ENCODE measurements at places on chromosomes 4 and X.
A peak's percentile ranks its signal among the peaks of the same experiment; 100 is the strongest.

DNA sequence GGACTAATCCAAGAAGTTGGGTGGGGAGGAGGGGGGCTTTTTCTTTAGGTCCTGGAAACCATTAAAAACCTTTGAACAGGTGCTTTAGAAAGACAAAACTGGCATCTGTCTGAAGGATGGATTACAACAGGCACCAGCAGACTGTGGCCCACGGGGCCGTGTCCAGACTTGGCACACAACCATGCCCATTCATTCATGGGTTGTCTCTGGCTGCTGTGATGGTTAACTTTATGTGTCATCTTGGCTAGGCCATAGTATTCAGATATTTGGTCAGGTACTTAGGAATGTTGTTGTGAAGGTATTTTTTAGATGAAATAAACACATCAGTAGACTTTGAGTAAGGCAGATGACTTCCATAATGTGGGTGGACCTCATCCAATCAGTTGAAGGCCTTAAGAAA is 45.5 kb downstream of the TBL1X start:
- DNase-seq, result no peak

- DNase-seq, result peak; percentile 38
These were observed at the start of gene C4orf33 for GRCh38 chr4:129095811-129096454. C4orf33 (plus strand) TSS chr4:129096152; CDS start chr4:129102611, 6,459 bp downstream.

DNA sequence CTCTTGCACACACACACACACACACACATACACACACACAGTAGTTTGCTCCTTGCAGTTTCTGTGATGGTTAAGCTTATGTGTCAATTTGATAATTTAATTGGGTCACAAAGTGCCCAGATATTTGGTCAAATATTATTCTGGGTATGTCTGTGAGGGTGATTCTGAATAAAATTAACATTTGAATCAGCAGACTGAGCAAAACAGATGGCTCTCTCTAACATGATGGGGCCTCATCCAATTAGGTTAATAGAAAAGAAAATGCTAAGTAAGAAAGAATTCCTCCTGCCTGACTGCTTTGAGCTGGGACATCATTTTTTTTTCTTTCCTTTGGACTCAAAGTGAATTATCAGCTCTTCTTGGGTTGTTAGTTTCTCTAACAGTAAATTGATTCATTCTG is 191.2 kb upstream of the INTU start:
- no peak for DNase-seq

GRCh38 chrX:109624641-109625616 is at the start of gene KCNE5:
KCNE5 (minus strand) TSS chrX:109625172; CDS start chrX:109625020, 152 bp downstream.
- no peak for DNase-seq

- DNase-seq, result no peak
These were observed 82.2 kb downstream of the ZNF330 start for GRCh38 chr4:141302924-141303323.

GRCh38 chrX:129359269-129359668 is 164.0 kb downstream of the SMARCA1 start:
- no peak for DNase-seq

DNA sequence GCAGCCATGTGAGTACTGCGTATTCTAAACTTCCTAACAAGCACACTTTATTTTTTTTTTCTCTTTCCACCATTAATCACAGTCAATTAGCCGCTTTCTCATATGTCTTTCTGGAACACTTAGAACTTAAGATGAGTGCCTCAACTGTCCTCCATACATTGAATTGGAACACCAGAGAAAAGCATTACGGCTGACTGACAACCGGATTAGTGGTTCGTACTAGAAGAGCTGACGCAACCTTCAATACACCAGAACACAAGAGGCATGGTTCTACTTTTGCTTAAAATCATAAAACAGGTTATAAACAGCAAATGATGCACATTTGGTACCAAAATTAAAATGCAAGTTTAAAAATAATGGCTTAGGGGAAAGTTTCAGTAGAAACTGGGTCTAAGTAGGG is 3.3 kb downstream of the TMEM47 start:
- DNase-seq, result no peak

DNA sequence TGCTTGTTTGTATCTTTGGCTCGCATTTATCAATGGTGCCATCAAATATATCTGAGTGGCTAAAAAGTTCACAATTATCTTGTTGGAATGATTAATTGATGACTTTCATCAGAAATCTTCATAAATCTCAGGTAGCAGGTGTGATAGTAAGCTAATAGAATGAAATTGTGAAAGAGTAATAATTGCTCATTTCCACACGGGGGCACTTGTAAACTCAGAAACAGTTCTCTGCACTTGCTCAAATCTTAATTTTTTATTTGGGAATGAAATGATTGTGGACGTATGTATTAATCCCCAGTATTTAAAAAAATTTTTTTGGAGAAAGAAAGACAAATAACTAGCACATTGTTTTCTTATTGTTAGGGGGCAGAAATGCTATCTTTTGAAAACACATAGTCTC is 132.8 kb downstream of the DTHD1 start:
- no peak for DNase-seq

DNA sequence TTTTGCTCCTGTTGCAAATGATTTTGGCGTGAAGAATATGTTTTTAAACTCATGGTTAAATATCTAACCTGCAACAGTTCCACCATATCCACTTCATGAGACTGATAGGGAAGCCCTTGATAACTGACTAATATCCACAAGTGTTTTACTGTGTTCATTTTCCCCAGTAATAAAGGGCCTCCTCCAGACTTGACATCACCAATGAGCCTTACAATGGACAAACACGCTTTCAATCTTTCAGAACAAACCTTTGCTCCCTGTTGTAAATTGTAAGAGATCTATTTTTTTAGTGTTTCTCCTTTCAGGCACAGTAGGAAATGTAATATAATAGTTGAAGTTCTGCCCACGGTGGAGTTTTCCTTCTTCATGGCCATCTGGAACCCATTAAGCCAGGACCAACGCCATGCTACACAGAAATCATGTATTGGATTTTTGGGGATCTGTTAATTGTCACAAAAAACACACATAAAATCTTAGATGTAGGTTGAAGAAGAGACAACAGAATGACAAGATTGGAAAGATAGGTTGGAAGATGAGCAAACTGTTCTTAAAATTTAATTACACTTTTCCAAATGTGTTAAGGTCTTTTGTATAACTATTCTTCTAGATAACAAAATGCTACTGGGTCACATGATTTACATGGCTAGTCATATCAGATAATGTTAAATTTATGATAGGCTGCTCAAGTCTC is 1030.1 kb downstream of the FSTL5 start:
- DNase-seq, result no peak

DNA sequence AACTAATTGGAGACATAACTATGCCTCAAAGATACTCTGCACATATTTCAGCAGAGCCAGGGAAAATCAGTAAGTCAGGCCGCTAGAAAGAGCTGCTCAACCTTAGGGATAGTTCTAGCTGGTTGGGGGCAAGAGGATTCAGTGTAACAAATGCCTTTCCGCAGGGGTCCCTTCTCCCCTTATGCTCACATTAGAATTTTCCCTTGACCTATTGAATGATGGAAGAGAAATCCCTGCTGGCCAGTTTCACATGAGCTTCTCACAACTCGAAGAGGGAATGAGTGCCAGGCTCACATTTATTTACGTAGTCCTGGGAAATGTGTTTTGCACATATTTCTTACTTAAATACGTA is 66.2 kb upstream of the USP9X start:
- DNase-seq, result no peak

DNA sequence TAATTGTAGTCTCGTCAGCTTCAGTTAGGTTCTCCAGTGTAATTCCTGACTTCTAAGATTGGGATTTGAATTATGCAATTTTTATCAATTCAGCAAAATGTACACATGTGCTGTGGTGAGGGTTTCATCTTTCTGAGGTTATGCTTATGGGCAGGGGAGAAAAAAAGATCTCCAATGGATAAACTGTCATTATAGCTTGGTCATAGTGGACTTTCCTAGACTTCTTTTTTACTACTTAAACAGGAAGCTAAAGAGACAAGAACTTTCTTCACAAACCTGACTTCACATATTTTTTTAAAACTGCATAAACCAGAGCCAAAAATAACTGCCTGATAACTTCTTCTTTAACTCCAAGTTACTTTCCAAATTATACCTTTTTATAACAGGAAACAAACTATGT is 21.7 kb upstream of the SPP1 start:
- DNase-seq, result no peak

DNA sequence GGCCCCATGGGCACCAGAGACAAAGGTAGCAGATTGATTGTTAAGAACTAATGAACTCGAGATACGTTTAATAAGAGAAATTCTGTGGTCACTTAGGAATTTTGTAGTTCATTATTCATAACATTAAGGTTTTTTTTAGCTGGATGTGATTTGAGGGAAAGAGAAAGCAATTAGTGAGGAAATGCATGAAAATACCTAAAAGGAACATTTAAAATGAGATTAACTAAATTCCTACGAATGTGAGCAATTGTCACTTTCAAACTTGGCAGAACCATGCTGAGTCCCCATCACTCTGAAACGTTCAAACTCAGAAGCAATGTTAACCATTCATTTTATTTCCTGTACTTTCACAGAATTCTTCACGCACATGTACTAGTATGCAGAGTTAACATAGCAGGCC is 5.9 kb downstream of the PRMT9 start:
- no peak for DNase-seq

GRCh38 chrX:111123606-111124179 is 27.7 kb downstream of the PAK3 start:
- no peak for DNase-seq

DNA sequence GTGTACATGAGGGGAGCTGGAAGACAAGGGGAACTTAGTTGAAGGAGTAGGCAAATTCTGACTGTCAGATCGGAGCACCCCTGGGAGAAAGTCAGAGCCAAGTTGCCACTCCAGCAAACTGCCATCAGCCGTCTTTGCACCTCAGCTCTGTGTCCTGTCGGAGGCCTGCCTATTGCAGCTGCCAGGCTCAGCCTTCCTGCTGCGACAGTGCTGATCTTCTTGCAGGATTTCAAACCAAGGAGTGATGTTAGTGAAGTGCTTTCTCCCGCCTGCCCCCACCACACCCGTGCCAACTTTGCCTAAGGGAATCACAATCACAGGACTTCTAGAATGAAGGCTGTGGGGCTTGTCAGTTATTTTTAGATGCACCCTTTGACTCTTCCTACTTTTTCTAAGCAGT is 185.3 kb downstream of the KIT start:
- DNase-seq, result no peak

DNA sequence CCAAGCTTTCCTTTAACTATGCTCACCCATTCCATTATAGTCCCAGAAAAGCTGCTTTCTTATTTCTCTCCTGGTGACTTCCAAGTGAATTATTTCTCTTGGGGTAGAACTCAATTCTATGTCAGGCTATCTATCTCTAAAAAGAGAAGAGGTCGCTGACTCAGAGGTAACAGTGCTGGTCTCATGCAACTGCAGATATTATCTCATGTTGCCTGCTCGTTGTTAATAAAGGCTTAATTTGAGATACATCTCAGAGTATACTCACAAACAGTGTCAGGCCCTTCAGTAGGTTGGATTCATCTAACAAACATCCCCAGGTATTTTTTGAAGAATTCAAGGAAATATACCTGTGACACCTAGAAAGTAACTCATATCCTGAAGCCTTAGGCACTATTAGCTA is 2.7 kb downstream of the TMEM154 start:
- no peak for DNase-seq

DNA sequence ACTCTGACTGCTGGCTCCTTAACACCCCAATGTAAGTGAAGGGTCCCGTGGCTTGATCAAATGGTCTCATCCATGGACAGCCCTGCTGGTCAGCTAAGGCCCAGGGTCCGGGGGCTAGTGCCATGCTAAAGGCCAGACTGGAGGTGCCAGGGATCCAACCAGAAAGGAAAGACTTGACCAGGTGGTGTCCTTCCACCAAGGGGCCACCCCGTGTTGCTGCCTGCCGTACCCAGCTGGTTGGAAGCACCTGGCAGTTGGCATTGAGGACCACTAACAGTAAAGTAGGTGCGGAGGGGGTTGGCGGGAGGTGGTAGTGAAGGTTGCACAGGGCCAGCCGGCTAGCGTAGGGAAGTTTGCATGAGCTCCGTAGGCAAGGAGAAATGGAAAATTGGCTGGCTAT is 1.7 kb upstream of the IL1RAPL2 start:
- no peak for DNase-seq

- DNase-seq, result no peak
These were observed 53.5 kb upstream of the PCDH10 start for GRCh38 chr4:133095591-133095990.

DNA sequence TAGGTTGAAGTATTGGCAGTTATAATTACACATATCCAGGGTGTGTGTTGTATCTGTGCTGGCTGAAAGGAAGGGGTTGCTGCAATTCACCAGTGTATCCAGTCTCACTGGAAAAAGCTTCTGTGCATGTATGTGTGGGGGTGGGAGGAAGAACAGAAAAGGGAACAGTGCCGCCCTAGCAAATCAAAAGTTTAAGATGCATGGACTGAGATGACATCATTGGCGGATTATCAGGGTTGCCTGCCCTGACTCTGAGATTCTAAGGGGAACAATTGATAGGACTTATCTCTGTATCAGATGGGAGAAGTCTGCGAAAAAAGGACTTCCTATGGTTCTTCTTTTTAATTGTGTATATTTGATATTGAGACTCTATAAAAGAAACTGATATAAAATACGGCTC is 3.5 kb downstream of the SLC25A43 start:
- DNase-seq, result no peak

- no peak for DNase-seq
These were observed 3.0 kb downstream of the PDE6B start for GRCh38 chr4:628311-628741.

GRCh38 chr4:19382993-19383756 is 868.5 kb upstream of the SLIT2 start:
- no peak for DNase-seq

- no peak for DNase-seq
These were observed 52.3 kb upstream of the LSM6 start for GRCh38 chr4:146123231-146123630.

- DNase-seq, result no peak
These were observed 181.2 kb upstream of the ETNPPL start for GRCh38 chr4:108943976-108944591.

DNA sequence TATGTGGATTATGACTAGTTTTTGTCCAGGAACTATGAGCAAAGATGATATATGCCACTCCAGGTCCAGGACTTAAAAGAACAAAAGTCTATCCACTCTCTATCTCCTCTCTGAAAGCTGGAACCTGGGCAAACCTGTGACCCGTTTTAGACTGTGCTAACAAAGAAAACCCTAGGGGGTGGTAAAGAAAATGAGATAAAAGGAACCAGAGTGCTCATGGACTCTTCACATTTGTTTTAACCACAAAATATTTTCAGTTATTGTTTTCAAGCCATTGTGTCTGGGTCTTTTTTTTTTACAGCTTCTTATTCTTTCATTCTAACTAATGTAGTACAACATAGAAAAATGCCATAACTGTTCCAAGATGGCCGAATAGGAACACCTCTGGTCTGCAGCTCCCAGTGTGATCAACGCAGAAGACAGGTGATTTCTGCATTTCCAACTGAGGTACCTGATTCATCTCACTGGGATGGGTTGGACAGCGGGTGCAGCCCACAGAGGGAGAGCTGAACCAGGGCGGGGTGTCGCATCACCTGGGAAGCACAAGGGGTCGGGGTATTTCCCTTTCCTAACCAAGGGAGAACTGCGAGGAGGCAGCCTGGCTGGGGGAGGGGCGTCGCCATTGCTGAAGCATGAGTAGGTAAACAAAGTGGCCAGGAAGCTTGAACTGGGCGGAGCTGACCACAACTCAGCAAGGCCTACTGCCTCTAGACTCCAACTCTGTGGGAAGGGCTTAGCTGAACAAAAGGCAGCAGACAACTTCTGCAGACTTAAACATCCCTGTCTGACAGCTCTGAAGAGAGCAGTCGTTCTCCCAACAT is 45.1 kb downstream of the CHM start:
- DNase-seq, result no peak
